ENCODE measurements at places on chromosomes 16 and 17.

DNA sequence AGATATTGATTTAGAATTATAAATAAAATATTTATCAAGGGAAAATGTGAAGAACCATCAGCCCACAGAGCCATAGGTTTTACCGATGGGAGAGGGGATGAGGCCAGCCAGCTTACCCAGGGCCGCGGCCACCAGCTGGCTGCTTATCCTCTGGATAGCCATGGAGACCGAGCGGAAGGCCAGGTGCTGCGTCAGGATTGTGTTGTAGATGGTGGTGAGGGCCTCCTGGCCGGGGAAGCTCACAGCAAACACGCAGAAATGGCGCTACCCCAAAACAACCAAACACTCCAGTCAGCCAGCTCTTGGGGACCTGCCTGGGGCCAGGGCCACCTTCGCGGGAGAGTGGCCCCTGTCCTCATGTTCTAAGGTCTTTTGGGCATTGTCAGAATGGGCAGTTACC lies 97.8 kb downstream of the DNAH17 start:
- DNase-seq = no peak

GRCh38 chr16:67082891-67083290 lies 26.9 kb upstream of the PHAF1 start:
- no peak for DNase-seq

GRCh38 chr16:4987580-4988374 lies 29.6 kb downstream of the SEC14L5 start:
- no peak for DNase-seq

- DNase-seq = no peak
Measured at GRCh38 chr17:66290101-66290722, 12.2 kb upstream of the PRKCA start.

DNA sequence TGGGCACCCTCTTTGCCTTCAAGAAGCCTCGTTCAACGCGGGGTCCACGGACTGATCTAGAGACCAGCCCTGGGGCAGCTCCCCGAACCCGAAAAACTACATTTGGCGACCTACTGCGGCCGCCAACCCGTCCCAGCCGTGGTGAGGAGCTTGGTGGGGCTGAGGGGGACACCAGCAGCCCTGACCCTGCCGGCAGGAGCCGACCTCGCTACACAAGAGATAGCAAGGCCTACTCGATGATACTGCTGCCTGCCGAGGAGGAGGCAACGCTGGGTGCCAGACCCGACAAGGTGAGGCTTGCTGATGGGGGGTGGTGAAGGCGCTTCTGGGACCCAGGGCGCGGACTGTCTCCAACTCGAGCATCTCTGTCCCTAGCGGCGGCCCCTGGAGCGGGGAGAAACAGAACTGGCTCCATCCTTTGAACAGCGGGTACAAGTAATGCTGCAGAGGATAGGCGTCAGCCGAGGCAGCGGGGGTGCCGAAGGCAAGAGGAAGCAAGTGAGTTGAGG lies 5.6 kb downstream of the ACD start:
- DNase-seq = no peak

DNA sequence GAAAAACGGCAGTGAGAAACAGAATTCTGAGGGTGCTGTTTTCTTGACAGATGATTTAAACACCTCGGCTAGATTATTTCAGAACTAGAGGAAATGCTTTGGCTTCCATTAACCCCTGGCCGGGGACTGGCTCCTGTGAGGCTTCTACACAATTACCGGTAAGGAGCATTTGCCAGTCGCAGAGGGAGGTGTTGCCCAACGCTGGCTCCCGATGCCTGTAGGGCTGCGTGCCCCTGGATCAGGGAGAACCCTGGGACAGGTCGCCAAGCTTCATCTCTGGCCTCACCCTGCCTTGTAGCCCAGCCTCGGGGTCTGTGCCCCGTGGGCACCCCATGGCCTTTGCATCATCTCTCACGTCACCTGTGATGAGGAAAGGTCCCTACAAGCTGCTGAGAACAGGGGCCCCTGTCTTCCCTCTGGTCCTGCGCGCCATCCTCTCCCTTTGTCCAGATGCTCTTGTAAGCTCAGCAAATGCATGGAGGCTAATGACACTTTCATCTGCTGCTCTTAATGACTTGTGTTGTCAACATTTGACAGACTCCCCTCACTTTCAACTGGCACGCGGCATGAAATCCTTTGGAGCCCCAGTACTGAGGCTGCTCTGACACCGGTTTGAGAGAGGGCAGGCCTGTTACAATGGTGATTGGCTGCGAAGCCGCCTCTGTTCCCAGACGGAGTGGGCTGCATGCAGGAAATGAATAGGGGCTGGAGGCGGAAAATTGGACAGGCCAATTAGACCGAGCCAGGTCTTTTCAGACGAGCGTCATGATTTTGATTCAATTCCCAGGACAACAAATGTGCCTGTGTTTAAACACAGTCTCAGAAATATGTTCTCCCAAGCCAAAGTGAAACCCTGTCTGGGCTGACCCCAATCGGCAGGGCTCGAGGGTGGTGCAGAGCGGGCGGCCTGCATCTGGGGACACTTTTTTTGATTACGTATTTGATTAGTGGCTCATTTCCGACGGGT lies 85.5 kb upstream of the DOC2B start:
- DNase-seq = no peak

DNA sequence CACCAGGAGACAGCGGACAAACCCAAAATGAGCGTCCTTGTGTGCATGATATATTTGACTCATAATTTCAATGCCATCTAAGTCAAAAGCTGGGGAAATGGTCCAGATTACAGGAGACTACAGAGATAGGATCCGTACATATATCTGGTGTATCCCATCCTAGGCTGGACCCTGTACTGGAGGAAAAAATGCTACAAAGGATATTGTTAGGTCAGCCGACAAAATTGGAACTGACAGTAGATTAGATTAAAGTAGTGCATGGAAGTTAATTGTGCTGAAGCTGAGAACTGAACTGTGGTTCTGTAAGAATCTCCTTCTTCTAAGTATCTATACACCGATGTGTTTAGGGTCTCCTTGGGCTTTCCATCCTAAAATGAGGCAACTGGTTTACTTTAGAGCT lies 24.3 kb downstream of the KCNG4 start:
- no peak for DNase-seq

DNA sequence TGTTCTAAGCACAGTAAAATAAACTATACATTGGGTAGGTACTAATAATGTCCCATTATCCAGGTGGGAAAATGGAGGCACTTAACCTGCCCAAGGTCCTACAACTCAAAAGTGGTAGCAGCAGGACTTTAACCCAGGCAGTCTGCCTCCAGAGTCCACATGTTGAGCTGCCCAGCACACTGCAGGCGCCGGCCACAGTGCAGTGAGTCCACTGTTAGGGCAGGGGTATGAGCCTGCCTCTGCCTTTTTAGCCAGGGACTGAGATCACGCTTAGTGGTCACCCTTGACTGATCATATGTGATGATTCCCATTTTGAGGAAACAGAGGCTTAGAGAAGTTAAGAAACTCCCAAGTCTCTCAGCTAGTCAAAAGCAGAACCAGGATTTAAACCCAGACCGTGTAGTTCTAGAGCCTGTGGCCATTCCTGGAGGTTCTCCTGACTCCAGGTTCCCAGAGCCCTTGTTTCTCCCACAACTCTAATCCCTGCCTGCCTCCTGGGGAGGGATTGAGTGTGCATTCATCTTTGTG lies 8.4 kb downstream of the CES1 start:
- DNase-seq = no peak

- no peak for DNase-seq
Measured at GRCh38 chr16:77171745-77172635, 19.0 kb upstream of the MON1B start.

DNA sequence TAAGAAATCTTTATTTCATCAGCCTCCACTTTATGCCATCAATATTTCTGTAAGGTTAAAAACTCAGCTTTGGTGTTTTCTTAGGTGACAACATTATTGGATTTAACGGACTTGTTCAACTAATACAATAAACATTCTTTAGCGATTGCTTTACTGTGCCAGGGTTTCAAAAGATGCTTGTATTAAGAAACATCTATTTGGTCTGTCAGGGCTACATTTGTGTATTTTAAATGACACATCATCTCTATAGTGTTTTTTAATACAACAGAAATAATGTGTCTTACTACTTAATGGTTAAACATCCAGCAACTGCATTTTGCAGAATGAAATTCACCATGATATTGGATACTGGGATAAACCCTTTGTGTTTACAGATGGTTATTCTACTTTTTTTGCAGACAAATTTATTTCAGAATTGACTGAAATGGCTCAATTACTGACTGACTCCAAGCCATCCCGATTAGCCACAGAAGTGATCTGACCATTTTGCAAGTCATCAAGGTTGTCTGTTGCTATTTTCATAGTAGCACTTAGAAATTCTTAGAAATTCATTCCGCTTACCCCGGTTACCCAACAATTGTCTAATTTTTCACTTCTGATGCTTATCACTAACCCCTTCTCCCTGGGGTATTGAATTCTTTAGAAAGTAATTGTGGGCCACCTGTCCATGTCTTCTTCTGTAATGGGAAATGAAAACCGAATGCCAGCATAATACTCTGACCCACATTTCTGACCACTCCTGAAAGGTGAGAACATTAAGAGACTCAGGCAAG lies 63.7 kb downstream of the HS3ST3A1 start:
- no peak for DNase-seq

DNA sequence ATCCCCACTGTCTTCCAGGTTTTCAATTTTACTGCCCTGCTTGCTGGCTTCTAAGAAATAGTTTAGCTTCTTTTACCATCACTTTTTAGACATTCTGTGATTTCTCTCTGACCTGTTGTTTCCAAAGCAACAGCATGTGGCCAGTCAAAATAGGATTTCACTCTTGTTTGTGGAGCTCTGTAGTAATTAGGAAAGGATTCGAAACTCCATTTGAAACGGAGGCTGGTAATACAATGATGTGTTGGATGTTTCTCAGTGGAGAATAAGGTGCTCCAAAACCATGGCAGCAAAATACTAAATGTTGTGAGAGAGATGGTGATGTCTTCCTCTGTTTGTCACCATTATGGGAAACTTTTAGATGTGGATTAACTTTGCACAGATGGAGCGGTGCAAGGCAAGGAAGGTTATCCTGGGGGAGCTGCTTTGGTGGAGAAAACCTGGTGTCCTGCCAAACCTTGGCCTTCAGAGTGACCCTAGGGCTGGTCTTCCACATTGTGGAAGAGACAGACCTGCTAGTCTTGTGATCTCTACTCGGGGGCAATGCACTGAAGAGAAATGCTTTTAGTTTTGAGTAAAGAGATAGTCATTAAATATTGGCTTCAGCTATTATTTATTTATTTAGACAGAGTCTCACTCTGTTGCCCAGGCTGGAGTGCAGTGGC lies 79.4 kb downstream of the PRKCA start:
- DNase-seq = no peak

- no peak for DNase-seq
Measured at GRCh38 chr17:63675231-63675606, 24.7 kb downstream of the LIMD2 start.

- no peak for DNase-seq
Measured at GRCh38 chr17:49461580-49461979, 33.5 kb upstream of the NGFR start.

DNA sequence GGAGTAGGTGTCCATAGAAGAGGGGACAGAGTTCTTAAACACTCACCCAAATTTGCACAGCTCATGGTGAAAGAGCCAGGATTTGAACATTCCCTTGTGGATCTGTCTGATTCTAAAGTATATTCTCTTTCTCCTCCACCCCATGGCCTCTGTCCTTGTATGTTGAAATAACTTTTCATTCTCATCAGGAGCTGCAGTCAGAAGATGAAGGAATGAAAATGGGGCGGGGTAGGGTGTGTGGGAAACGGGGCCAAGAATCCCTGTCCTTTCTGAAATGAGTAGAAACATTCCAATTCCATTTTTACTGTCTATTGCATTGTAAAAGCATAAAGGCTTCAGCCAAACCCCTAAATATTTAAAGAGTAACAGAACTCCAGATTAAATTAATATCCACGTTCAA lies 42.8 kb downstream of the NOG start:
- no peak for DNase-seq

Data from T-cell (primary cell).